ENCODE measurements at places on chromosomes 4 and X. TPM values are rescaled to one million over a fixed set of nuclear protein-coding genes. Genes with fewer than 3 reads are reported as not detected.

SSX3 gene
- not detected for total RNA-seq

COL25A1 gene
- total RNA-seq: 6.6 TPM

FAM241A gene
- total RNA-seq: 23.2 TPM

ETDB gene
- total RNA-seq: not detected

NPY2R gene
- total RNA-seq: not detected

COL4A6 gene
- 0.16 TPM for total RNA-seq

SPP1 gene
- total RNA-seq: 636 TPM

ATOH1 gene
- total RNA-seq: not detected

ANOS1 gene
- 2.3 TPM for total RNA-seq

SH2D1A gene
- 0.55 TPM for total RNA-seq

CXorf49 gene
- not detected for total RNA-seq

PLRG1 gene
- total RNA-seq: 66.8 TPM

RBMX2 gene
- 15.4 TPM for total RNA-seq

MGARP gene
- 0.39 TPM for total RNA-seq

EMCN gene
- total RNA-seq: 30.0 TPM

MAGEA10 gene
- total RNA-seq: not detected

HPGD gene
- 12.9 TPM for total RNA-seq

ZIC3 gene
- total RNA-seq: not detected

MAGEB10 gene
- not detected for total RNA-seq

JCHAIN gene
- total RNA-seq: 9.4 TPM

L1CAM gene
- total RNA-seq: 2.4 TPM

DCAF4L1 gene
- 0.35 TPM for total RNA-seq

ZFYVE28 gene
- 12.9 TPM for total RNA-seq
